ENCODE measurements at places on chromosomes 2 and 18.
A peak's percentile ranks its signal among the peaks of the same experiment; 100 is the strongest.

DNA sequence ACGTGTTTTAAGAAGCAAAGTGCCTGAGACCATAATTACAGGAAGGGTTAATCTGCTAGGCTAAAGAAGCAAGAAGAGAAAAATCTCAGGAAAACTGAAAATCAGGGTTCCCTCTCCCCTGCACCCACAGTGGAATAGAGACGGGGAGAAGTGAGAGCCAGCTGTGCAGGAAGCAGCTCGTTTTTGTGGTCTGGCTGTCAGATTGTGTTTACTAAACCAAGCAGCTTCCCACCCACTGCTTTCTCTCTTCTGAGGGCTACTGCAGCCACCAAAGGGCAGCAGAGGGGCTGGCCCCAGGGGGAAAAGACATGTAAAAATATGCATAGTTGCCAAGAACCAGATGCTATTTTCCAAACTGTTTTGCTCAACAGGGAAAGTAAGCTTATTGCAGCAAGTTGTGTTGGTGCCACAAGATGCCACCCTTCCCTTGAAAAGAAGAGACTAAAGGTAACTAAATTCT, 72.6 kb upstream of the THUMPD2 start:
- no peak overlapping the region for H3K27ac ChIP-seq
- H3K36me3 ChIP-seq = no peaks in the 10 kb centered on the region
- no peak for DNase-seq
- no peak overlapping the region for H3K4me3 ChIP-seq

DNA sequence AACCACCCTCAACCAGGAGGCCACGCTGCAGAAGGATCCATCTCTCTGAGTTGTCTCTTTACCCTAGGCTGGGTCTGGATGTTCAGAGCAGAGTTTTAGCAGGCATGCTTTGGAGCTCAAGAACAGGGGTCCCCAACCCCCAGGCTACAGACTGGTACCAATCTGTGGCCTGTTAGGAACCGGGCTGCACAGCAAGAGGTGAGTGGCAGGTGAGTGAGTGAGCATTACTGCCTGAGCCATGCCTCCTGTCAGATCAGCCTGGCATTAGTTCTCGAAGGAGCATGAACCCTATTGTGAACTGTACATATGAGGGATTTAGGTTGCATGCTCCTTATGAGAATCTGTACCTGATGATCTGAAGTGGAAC, 172.5 kb downstream of the UXS1 start:
- no peak overlapping the region for H3K4me3 ChIP-seq
- H3K36me3 ChIP-seq = no peaks in the 10 kb centered on the region
- H3K27ac ChIP-seq = no peak overlapping the region
- no peak for DNase-seq
- peaks cover 13% of the 10 kb centered on the region for H3K4me1 ChIP-seq

- H3K27ac ChIP-seq = peak overlapping the region; percentile 52
- H3K27me3 ChIP-seq = peaks cover 29% of the 10 kb centered on the region
- H3K4me3 ChIP-seq = no peak overlapping the region
- H3K36me3 ChIP-seq = no peaks in the 10 kb centered on the region
These were observed 32.5 kb downstream of the MERTK start for GRCh38 chr2:111930875-111931274.

DNA sequence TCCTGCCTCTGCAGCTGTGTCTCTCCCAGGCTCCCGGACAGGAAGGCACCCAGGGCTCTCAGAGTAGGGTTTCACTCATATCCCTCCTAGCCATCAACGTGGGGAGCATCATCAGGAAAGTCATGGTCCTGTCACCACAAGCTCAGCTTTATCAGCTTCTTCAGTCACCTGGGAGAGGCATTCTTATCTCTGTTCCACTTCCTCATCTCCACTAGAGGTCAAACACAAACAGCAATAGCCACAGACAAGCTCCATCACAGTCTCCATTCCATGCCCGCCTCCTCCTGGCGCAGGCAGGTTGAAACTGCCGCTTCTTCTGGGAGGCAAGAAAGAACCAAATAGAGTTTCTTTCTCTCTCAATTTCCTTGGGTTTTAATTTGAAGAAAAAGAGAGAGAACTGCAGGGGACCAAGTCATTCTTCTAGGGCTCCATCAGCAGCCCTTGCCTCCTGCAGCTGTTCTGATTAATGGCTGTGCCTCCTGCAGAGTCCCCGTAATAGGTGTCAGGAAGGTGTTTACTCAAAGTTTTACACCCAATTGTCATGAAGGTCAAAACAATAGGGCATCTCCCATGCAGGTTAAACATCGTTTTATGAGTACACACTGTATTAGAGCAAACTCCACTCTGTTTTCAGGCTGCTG, 377.9 kb downstream of the TMEM182 start:
- H3K36me3 ChIP-seq = no peaks in the 10 kb centered on the region
- H3K4me3 ChIP-seq = no peak overlapping the region
- no peak overlapping the region for H3K27ac ChIP-seq
- H3K4me1 ChIP-seq = peaks cover 1% of the 10 kb centered on the region

DNA sequence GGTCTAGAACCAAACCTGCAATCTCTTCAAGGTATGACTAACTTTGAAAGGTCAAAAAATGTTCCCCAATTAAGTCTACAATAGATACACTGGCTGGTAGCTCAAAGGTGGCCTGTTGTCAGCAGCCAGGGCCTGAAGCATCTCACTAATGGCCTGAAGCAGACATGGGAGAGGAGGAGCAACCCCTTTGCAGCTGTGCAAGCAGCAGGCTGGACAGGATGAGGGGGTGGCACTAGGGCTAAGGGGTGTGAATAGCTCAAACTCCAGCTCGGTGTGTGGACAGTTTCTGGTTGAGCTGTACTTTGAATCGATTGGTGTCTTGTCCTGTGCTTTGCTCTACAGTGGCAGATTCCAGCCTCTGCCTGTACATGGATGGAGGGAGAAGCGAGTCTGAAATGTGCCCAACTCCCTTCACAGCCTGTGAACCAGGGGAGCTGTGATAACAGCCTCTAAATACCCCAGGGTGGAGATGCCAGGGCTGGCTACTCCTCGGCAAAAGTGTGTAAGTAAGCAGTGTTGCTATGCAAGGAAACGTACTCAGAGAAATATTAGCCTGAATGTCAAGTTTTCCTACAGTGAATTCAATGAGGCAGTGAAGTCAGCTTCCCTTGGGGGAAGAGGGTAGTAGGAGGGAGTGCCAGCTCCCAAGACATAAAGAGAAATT, 34.7 kb upstream of the DTNB start:
- H3K36me3 ChIP-seq = no peaks in the 10 kb centered on the region
- H3K27me3 ChIP-seq = peaks cover 5% of the 10 kb centered on the region
- peaks cover 15% of the 10 kb centered on the region for H3K4me1 ChIP-seq
- no peak overlapping the region for H3K27ac ChIP-seq
- no peak overlapping the region for H3K4me3 ChIP-seq
- DNase-seq = no peak

GRCh38 chr2:181396256-181397123, 60.7 kb upstream of the ITGA4 start:
- H3K36me3 ChIP-seq = peaks cover 4% of the 10 kb centered on the region
- H3K4me1 ChIP-seq = peaks cover 26% of the 10 kb centered on the region
- no peak overlapping the region for H3K27ac ChIP-seq
- no peak for DNase-seq

DNA sequence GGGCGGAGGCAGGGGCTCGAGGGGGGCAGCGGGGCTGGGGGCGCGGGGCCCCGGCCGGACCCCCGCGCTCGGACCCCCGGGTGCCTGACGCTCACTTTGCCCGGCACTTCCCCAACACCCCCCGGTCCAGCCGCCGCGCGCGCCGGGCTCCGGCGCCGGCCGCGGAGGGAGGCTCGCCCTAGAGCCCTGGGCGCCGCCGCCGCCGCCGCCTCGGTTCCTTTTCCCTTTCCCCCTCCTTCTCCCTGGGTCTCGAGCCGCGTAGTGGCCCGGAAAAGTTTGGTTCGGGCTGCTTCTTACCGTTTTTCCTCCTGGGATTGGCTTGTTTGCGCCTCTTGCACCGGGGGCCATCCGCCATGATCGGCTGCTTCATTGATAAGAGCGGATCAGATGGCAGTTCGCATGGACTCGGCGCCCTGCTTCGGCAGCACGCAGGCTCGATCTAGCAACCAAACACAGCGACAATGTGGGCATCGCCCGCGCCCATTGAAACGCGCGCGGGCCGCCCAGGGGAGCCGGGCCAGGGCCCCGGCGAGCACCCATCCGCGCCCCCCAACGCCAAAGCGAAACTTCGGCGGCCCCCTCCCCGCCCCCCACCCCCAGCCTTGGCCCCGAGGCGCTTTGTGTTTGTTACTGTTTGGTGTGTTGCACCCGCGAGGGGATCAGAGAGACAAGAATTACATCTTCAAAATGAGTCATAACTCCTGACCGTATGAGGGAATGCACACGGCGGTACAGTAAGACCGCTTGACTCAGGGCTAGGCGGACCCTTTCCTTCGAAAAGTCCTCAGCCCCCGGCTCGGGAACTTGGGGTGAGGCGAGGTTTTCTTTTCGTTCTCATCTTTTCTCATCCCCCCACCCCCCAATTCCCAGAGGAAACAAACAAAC, 2.7 kb downstream of the ZEB2 start:
- no peak overlapping the region for H3K4me3 ChIP-seq
- peak; percentile 67 for DNase-seq

GRCh38 chr2:58845011-58845410, 603.9 kb upstream of the FANCL start:
- no peaks in the 10 kb centered on the region for H3K36me3 ChIP-seq
- H3K27me3 ChIP-seq = no peaks in the 10 kb centered on the region
- H3K4me1 ChIP-seq = no peaks in the 10 kb centered on the region
- H3K4me3 ChIP-seq = no peak overlapping the region

- H3K36me3 ChIP-seq = peaks cover 9% of the 10 kb centered on the region
- no peak overlapping the region for H3K4me3 ChIP-seq
- H3K4me1 ChIP-seq = peaks cover 48% of the 10 kb centered on the region
- no peak overlapping the region for H3K27ac ChIP-seq
- no peaks in the 10 kb centered on the region for H3K27me3 ChIP-seq
- no peak for DNase-seq
These were observed 71.4 kb upstream of the TANK start for GRCh38 chr2:161088658-161089350.

GRCh38 chr2:3641841-3642421, 16.1 kb upstream of the ALLC start:
- no peaks in the 10 kb centered on the region for H3K36me3 ChIP-seq
- H3K4me1 ChIP-seq = no peaks in the 10 kb centered on the region
- H3K27me3 ChIP-seq = no peaks in the 10 kb centered on the region
- no peak for DNase-seq

DNA sequence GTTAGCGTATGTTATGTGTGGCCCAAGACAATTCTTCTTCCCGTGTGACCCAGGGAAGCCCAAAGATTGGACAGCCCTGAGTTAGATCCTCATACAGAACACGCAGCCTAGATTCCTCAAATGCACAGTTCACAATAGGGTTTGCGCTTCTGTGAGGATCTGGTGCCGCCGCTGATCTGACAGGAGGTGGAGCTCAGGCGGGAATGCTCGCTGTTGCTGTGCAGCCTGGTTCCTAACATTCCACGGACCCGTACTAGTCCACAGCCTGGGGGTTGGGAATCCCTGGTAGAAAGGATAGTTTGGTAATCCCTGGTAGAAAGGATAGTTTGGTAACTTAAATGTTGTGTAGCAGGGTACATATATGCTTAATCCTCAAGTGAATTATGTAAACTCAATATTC, 27.0 kb downstream of the MAPRE3 start:
- H3K36me3 ChIP-seq = no peaks in the 10 kb centered on the region
- no peak for DNase-seq
- H3K4me3 ChIP-seq = no peak overlapping the region

GRCh38 chr2:227855440-227855839, 16.0 kb upstream of the DAW1 start:
- DNase-seq = no peak
- no peaks in the 10 kb centered on the region for H3K27me3 ChIP-seq
- H3K4me3 ChIP-seq = no peak overlapping the region
- no peak overlapping the region for H3K27ac ChIP-seq
- H3K36me3 ChIP-seq = no peaks in the 10 kb centered on the region

Measured in activated CD4-positive, alpha-beta memory T cell treated with anti-CD3 and anti-CD28 coated beads, Interleukin-2, amount 10 ng/mL, durations not matched to agents 7 days and 5 days (primary cell).